NB4 (cell line): ENCODE measurements at places on chromosomes 5 and 9.

DNA sequence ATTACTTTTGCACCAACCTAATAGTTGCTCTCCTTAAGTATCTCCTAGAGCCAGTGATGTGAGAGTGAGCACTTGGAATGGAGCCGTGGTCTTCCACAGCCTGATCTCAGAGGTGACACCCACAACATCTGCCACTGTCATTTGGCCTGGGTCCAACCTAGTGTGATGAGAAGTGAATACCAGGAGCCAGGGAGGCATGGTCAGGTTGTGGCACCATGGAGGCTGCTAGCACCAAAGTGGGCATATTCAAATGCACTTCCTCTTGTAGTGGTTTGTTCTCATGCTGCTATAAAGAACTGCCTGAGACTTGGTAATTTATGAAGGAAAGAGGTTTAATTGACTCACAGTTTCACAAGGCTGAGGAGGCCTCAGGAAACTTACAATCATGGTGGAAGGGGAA is 22.6 kb upstream of the CEP72 start:
- no peak for DNase-seq

DNA sequence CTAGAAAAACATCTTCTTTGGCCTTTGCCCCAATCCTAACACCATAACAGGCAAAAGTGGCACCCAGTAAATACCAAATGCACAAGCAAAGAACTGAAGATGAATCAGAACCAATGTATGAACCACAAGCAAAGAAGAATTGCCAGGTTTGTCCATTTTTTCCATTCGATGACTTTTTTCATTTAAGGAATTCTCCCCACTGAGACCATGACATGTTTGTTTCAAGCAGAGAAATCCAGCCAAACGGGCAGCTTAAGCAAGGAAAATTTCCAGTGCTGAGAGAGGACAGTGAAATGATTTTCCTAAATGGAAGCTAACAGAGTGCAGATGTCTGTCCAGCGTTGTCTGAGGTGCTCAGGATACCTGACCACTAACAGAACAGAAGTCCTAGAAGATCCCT is 203.7 kb downstream of the ADAMTS12 start:
- no peak for DNase-seq

DNA sequence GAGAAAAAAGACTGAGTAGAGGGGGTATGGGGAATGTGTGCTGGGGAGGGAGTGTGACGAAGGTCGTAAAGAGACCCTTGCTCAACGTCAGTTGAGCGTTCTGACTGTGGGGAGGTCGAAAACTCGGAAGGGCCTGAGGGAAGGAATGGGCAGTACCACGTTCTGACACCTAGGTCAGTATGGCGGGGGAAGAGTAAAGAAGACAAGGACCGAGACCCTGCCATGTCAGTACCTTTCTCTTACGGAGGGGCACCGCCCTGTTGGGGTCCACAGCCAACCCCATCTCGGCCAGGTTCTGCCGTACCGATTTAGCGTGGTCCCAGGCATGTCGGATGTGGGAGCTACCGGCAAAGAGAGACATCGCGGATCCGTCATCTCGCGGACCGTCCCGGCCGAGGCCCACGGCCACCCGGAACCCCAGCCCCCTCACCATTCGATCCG is 375 bp downstream of the NOP16 start:
- DNase-seq, result peak; percentile 64

GRCh38 chr5:43482490-43483297 is 971 bp downstream of the TMEM267 start:
- DNase-seq, result peak; percentile 42

GRCh38 chr5:131996210-131997025 is 15.0 kb downstream of the ACSL6 start:
- peak; percentile 45 for DNase-seq

DNA sequence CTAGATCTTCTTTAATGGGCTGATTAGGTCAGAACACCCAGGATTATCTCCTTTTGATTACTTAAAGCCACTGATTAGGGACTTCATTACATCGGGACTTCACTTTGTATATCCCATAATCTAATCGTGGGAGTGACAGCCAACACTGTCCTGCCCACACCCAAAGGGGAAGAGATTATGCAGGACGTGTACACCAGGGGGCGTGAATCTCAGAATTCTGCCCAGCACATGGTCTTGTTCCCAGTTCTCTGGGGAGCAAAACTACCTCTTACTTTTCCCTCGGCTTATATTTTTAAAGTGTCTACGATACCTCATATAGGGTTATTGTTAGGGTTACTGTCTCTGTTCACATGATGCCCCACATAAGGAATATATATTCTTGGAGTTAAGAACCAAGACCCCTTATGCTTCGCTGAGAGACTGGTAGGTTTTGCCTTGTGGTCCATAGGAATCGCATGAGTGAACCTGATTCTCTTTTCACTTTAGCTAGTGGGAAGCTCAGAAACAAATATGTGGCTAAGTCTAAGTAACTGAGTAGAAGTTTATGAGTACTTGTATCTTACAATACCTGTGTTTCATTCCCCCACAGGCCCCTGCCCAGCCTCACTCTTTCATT is 192.7 kb downstream of the GNA14 start:
- peak; percentile 66 for DNase-seq

GRCh38 chr5:171201310-171201709 is 107.7 kb upstream of the TLX3 start:
- no peak for DNase-seq

DNA sequence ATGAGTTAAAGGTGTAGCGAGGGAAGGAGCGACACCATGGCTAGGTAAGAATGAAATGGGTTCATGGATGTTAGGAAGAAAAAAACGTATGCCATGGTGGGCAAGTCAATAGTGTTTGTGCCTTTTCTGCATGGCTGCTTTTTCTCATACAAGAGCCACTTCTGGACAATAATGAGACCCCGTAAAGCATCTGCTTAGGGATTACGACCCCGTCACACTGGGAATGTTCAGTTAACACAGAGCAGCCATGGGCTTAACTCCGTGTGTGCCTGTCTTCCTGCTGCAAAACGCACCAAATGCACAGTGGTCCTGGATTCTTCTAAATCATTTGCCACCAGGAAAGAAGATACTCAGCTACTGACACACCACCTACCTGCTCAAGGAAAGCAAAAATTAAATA is 81.8 kb downstream of the NFIB start:
- no peak for DNase-seq

- DNase-seq, result peak; percentile 8
Observed at GRCh38 chr9:73916016-73916673, 581.0 kb upstream of the RORB start.

DNA sequence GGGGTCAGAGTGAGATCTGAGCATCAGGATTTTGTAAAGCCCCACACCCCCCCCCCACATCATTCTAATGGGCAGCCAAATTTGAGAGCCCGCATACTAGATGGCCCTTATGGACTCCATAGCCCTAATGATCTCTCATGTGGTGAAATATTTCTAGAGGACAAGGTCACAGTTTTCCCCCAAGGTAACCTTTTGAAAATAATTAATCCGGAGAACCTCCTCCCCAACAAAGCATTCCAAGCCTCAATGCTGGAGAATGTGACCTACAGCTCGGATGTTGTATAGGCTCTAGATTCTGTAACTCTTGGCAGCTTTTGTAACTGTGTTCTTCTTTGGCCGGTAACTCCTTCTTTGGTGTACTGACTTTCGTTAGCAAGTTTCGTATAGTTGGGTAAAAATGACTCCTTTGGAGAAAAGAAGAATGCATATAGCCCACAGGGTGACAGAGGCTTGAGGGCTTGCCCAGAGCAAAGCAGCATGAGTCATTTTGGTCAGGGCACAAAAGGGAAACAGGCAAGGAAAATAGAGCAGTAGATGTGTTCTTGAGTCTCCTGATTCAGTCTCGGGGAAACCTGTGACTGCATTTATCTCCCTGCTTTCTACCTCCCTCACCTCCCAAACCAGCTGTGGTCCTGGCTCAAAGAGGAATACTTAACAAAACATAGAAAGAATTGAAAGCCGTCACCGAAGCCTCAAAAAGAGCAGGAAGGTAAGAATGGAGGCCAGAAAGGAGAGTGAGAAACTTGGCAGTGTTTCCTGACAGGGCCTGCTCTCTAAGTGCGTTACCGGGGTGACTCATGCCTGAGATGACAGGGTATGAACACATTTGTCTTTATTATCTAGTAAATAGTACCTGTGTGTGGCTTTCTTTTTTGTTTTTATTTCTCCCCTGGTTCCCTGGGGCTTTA is 6.6 kb upstream of the XPA start:
- peak; percentile 59 for DNase-seq

GRCh38 chr9:14027116-14027800 is 286.7 kb downstream of the NFIB start:
- DNase-seq, result no peak

- peak; percentile 47 for DNase-seq
Observed at GRCh38 chr9:88722753-88723152, 187.8 kb downstream of the NXNL2 start.

GRCh38 chr9:69411931-69412740 is 87.1 kb downstream of the ENTREP1 start:
- DNase-seq, result no peak

DNA sequence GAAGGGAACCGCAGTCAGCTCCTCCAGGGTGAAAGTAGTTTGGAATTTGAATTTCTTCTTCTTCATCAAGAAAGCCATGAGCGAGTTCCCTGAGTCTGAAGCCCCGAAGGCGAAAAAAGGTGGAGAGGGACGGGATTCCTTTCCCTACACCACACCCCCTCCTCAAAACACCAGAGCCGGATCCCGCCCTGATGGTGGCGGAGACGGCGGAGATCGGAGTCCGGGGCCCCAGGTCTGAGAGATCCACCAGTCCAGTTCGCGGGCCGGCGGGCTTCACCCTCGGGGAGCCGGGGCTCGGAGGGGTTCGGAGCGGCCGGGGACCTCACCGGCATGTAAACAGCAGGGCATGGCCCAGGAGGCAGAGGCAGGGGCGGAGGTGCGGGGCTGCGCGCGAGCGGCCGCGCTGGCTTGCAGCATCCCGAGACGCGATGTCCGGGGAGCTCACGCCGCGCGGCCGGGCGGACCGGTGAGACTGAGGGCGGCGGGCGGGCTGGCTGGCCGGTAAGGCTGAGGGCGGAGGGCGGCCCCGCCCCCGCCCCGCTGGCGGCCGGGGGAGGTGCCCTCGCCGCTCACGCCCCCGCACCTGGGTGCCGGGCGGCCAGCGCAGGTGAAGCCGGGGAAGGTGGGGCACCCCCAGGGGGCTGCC is 606 bp downstream of the EEIG1 start:
- DNase-seq, result peak; percentile 47

DNA sequence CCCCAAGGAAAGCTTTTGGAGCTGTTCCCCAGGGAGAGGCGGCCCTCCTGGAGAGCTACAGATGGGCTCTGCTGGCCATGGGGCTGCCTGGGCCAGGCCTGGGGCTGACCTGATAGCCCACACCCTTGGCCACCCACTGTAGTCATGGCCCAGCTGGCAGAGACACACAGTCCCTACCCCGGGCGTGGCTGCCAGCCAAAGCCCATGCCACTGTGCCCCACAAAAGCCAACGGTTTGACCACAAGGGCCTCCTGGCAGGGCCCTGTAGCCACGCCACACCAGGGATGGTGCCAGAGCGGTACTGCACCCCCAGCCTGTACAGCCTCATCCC is 15.2 kb downstream of the NACC2 start:
- DNase-seq, result no peak

GRCh38 chr5:179872055-179872827 is 13.6 kb upstream of the MRNIP start:
- DNase-seq, result no peak

GRCh38 chr5:143714629-143715028 is 97.3 kb upstream of the HMHB1 start:
- peak; percentile 2 for DNase-seq

DNA sequence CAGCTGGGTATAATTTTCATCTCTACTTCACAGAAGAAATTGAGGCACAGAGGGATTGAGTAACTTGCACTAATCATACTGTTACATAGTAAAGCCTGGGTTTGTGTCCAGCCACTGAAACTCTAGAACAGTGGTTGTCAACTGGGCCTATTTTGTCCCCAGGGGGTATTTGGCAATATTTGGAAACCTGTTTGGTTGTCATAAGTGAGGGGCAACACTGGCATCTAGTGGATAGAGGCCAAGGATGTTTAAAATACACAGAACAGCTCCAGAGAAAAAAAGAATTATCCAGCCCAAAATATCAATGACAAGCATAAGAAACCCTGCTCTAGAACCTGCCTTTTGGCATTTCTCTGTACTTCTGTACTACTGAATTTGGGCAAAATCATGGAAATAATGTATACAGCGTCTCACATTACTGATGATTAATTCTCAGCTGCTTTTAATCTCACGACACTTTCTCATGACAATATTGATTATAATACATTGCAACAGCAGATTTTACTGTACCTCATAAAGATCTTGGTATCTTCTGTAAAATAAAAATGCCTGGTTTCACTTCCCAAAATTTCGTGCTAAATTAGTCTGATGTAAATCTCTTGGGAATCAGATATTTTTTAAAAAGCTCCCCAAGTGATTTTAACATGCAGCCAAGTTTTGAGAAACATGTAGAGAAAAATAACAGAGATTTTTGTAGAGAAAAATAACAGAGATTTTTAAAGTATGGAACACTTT is 112.7 kb downstream of the RORB start:
- peak; percentile 57 for DNase-seq

DNA sequence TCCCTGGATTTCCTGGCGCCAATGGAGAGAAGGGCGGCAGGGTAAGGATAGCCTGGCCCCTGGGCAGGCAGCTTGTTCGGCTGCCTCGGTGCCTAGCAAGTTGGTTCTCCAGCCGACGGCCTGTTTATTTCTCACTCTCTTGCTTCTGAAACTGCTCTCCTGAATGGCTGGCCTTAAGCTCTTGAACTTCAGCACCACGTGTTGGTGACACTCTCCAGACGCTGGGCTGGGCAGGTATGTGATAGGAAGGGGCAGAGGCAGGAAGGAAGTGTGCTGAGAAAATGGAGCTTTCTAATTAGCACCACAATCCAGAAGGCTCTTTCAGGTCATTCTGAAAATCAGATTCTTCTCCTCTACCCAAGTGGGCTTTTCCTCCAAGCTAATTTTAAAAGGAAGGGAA is 91.4 kb upstream of the FCN2 start:
- DNase-seq, result no peak

DNA sequence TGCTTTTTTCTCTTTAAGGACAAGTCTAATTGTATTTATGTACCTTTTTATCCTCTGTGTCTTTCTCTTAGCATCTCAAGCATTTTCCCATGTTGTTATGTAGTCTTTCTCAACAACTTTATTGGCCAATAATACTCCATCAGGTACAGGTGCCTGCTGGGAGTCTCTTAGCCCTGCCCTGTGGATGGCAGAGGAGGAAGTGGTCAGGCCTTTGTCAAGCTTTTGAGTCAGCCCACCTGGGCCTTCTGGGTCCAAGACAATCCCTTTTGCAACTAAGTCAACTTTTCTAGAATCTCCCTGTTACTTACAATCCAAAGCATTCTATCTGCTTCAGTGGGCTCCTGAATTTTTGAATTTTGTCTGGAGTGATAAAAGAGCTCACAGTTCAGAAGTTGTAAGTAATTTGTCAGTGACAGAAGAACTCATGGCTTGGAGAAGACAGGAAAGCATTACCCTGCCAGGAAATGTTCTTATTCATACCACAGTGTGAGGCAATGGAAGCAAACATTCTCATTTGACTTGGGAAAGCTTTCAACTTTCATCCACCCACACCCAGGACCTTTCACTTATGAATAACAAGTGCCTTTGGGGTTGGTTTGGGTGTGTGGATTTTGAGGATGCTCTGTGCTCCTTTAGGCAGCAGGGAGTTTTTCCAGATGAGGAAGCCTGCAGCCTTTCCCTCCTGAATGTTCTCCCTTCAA is 200.0 kb upstream of the S1PR3 start:
- peak; percentile 36 for DNase-seq
